ENCODE measurements at places on chromosomes 4 and X.

- no peak for DNase-seq
Observed at GRCh38 chr4:4857001-4857808, 2.3 kb upstream of the MSX1 start.

DNA sequence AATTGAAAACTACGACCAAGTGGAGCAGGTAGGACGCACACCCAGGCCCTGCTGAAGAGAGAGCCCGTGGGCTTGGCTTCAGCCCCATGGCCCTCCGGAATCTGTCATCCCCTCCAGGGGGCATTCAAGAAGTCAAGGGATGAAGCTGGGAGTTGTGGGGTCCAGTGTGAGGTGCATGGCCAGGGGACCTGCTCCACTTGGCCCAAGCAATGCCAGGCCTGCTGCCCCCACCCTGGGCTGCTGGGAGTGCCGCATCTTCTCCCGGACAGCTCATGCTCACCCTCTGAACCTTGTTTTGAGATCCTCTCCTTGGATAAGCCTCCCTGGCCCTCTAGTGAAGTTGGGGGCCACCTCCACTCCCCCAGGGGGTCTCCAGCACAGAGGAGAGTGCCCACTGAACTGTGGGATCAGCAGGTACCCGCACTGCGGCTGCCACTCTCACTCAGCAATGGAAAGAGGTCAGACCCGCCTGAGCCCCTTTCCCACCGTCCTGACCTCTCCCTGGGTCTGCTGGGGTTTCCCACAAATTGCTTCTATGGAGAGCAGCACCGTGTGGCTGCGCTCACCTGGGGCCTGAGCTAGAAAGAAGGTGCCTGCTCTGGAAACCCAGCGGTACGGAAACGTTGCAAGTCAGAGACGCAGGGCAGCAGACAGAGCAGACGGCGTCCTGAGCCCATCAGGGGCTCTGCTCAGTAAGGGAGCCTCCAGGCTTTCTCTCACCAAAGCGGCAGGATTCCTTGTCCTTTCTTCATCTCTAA is 5.0 kb upstream of the ABLIM2 start:
- no peak for DNase-seq

DNA sequence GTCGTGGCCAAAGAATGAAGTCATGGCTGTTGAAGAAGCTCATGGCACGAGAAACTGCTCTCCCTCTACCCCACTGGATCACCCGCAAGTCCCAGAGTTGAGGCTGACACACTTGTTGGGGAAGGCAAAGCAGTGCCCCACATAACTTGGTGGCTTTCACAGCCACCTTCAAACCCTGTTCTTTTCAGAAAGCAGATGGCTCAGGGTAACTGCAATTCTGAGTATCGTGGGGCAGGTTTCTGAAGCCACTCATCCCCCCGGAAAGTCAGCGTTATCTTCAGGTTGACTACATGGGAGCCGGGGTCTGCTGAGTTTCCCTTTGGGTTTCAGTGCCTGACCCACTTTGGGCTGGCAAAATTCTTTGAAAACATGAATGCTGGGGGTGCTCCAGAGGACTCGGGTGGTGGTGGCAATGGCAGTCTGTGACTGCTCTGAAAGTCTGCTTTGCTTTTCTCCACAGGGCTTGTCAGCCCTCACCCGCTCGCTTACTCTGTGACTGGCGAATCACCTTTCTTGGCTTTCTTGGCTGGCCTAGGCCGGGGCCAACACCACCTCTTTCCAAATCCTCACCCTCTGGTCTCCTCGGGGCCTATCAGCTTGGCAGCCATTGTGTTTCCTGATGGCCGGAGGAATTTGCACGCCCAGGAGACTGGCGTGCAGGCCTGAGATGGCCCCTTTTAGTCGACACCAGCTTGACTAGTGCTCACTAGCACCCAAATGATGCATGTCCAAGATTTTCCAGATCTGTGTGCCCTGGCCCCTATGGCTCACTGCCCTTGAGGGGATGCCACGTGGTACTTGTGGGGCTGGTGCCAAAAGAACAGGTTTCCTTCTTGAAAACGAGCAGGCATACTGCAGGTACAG is 7.3 kb downstream of the PPP1R3F start:
- no peak for DNase-seq

GRCh38 chr4:79987401-79987800 is 85.6 kb downstream of the ANTXR2 start:
- DNase-seq: no peak

GRCh38 chrX:9341291-9342201 is 123.3 kb upstream of the TBL1X start:
- DNase-seq: no peak

- no peak for DNase-seq
Observed at GRCh38 chr4:140046543-140046942, 107.4 kb downstream of the MAML3 start.

- DNase-seq: no peak
Observed at GRCh38 chrX:39576041-39576872, 521.5 kb downstream of the BCOR start.

- DNase-seq: no peak
Observed at GRCh38 chrX:519741-520140, 110.8 kb upstream of the SHOX start.

GRCh38 chrX:153854702-153855101 is 24.4 kb upstream of the PDZD4 start:
- DNase-seq: no peak

DNA sequence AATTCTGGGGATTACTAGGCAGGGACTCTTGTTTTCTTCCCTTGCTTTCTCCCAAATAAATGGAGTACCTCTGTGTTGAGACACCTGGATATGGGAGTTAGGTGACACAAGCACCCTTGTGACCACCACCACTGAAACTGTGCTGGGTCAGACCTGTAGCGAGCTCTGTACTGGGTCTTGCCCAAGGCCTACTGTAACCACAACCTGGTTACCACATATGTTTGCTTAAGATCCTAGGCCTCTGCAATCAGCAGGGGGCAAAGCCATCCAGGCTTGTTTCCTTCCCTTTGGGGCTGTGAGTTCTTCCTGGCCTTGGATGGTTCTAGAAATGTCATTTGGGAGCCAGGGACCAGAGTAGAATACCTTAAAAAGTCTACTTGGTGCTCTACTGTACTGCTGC is 49.4 kb downstream of the LPAR4 start:
- DNase-seq: no peak

DNA sequence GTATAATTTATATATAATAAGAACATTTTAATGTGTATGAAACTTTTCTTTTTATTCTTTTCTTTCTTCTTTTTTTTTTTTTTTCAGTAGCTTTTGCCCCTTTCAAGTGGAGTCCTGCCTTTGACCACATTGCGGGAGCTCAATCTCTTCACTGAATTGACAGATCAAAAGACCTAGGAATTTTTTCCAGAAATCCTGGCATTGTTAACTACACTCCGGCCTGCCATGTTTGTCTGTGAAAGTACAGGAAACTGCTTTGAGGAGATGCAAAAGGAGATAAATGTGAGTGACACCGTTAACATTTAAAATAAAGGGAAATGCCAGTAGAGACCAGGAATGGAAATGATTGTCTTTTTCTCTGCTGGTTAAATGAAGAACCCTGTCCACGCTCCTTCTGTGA is 159.3 kb upstream of the VCX3A start:
- DNase-seq: no peak

GRCh38 chrX:104988038-104988437 is 232.5 kb downstream of the TEX13A start:
- DNase-seq: no peak

DNA sequence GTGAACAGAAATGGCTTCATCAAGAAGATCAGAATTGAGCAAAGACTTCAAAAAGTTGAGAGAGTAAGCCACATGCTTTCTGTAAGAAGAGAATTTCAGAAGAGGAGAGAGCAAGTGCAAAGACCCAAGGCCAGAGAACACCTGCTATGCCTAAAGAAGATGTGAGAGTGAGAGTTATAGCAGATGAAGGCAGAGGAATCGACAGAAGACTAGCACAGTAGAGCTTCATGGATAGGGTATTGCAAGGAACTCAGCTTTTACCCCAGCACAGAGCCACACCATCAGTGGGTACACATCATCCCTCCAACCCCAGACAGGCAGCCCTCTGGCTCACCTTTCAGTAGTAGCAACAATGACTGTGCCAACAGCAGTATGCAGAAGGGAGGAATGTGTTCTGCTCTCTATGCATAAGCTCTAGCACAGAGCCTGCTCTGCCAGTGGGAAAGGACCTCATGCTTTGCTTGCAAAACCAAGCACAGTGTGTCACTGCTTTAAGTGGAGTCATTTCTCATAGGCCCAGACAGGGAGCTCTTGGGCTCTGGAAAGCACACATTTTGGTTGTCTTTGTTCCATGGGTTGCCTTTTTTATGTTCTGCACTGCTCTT is 318.6 kb downstream of the NAF1 start:
- no peak for DNase-seq

- DNase-seq: no peak
Observed at GRCh38 chr4:18214411-18215055, 193.0 kb upstream of the LCORL start.

DNA sequence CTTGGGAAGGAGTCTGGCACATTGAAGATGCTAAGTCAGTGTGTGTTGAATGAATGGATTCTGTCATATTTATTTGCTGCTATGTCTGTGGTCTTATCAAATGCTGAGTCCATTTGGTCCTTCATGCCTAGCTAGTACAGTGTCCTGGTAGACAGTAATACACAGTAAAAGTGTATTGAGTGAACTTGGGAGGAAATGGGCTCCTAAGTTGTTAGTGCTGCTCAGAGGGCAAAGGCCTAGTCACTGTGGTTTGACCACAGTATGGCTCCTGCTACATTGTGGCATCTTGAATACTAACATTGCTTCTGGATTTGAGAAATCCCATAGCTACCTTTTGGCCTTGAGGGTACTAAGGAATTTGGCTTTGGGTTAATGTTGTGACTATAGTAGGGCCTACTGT is 33.9 kb downstream of the MTM1 start:
- DNase-seq: no peak

DNA sequence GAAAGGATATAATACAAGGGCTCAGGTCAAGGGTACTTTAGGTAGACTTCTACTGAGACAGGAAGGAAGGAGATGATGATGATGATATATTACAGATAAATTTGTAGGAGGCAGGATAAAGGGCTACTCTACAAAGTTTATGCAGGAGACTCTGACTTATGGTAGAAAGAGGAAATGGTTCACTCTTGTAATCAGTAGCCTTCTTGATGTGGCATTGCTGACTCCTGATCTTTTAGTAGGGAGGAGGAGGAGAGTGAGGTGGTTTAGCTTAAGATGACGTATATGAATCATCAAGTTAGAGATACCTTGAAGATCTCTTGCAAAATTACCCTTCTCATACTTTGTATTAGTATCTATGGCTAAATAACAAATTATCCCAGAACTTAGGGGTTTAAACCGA is 4.7 kb downstream of the BLTP1 start:
- DNase-seq: no peak

- DNase-seq: no peak
Observed at GRCh38 chr4:16862697-16863096, 35.7 kb downstream of the LDB2 start.

DNA sequence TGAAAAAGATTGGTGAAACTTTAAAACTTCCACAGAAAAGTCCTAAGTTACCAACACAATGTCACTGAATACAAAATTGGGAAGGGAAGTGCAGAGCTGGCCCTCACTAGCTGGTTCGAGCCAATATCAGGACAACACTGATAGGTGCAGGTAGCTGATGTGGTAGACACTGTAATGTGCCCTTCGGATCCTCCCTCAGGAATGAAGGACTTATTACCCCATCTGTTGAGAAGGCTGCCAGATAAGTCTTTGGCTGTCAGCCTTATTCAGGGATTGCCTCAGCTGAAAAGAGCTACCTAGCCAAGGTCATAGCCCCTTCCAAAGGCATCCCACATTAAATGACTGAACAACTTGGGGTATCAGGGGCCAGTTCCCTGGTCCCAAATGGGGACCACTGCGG is 5.3 kb downstream of the MCF2 start:
- DNase-seq: no peak

- DNase-seq: no peak
Observed at GRCh38 chr4:81827577-81828202, 356.0 kb upstream of the RASGEF1B start.
